T1000 (cell line): ENCODE measurements at places on chromosomes 1 and 21.

DNA sequence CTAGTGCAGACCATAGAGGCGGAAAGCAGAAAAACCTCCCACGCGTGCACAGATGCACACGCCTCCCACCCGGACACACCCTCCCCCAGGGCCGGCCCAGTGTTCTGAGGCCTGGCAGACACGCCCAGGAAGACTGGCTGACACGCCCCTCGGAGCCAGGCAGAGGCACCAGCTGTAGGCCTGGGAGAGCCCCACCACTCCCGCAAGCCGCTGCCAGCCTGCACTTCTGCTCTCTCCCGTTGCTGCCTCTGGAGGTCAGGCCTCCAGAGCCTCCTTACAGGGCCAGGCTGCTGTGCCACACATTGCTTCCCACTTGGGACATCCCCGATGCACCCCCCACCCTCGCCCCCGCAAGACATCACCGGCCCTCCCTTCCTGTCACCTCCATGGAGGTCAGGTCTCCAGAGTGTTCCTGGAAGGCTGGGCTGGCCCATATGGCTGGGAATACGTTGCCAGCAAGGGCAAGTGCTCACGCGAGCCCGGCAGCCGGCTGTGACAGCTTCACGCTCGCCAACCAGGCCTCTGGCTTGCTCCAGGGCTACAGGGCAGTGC, 40.4 kb downstream of the CASZ1 start:
- no peak for DNase-seq

DNA sequence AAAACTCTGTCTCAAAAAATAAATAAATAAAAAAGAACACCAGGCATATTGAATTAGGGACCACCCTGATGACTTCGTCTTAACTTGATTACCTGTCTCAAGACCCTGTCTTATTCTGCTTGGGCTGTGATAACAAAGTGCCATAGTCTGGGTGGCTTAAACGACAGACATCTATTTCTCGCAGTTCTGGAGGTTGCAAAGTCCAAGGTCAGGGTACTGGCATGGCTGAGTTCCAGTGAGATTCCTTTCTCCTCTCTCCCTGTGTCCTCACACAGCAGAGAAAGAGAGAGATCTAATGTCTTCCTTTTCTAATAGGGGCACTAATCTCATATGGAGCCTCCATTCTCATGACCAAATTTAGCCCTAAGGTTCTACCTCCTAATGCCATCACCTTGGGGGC, 145.6 kb downstream of the HUNK start:
- no peak for DNase-seq

GRCh38 chr1:99766378-99766800, at the start of gene FRRS1:
Gene FRRS1, minus strand, starts transcription at chr1:99766635. Its CDS starts 17,867 bp downstream, at chr1:99748768.
- DNase-seq = peak; percentile 15

DNA sequence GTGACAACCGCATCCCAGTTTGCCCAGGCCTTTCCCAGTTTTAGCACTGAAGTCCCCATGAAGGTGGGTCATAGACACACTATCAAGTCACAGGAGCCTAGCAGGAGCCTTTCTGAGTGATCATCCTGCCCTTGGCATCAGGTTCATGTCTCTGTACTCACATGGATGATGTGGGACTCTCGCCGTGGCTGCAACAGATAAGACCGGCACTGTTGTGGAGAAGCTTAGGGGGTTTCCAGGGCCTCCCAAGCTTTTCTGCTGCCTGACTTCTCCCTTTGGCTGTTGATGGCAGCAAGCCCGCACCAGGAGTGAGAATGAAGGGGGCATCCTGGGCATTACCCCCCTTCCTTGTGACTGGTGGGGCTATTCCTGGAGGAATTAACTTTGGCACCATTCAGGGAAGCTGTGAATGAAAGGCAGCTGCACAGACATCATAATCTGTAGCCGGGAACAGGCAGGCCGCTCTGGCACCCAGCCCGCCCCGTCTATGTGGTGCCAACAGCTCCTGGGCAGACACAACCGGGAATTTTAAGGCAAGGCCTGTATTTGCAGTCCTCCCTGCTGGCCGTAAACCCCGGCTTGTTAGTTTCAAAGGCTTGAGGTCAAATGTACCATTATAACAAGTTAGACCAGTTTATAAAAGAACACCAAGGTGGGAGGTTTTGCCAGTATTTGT, 148.6 kb downstream of the HUNK start:
- DNase-seq = no peak

- no peak for DNase-seq
These were observed 186.8 kb downstream of the APP start for GRCh38 chr21:25983745-25984144.

- DNase-seq = no peak
These were observed 328.7 kb downstream of the PTPRC start for GRCh38 chr1:198967566-198967965.

DNA sequence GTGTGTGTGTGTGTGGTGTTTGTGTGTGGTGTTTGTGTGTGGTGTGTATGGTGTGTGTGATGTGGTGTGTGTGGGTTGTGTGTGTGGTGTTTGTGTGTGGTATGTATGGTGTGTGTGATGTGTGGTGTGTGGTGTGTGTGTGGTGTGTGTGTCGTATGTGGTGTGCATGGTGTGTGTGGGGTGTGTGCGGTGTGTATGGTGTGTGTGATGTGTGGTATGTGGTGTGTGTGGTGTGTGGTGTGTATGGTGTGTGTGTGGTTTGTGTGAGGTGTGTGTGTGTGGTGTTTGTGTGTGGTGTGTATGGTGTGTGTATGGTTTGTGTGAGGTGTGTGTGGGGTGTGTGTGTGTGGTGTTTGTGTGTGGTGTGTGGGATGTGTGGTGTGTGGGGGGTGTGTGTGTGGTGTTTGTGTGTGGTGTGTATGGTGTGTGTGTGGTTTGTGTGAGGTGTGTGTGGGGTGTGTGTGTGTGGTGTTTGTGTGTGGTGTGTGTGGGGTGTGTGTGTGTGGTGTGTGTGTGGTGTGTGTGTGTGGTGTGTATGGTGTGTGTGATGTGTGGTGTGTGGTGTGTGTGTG, 106.2 kb upstream of the ADAR start:
- DNase-seq = no peak

GRCh38 chr1:111618081-111618480, 1.5 kb upstream of the RAP1A start:
- DNase-seq = no peak

GRCh38 chr1:116425987-116426386, 52.9 kb downstream of the ATP1A1 start:
- DNase-seq = no peak

GRCh38 chr1:200934676-200935245, 40.1 kb downstream of the INAVA start:
- no peak for DNase-seq

- no peak for DNase-seq
These were observed 24.1 kb upstream of the MPZL1 start for GRCh38 chr1:167697667-167698141.

GRCh38 chr1:25550155-25550506, 6.7 kb downstream of the LDLRAP1 start:
- no peak for DNase-seq

- DNase-seq = no peak
These were observed 448.6 kb downstream of the KIF26B start for GRCh38 chr1:245603311-245603865.

GRCh38 chr1:229203030-229203751, 67.7 kb upstream of the RAB4A start:
- DNase-seq = no peak
